ENCODE measurements at places on chromosomes 1 and 21.

- peak; percentile 9 for DNase-seq
Measured at GRCh38 chr1:45266151-45266801, 59.9 kb upstream of the ZSWIM5 start.

DNA sequence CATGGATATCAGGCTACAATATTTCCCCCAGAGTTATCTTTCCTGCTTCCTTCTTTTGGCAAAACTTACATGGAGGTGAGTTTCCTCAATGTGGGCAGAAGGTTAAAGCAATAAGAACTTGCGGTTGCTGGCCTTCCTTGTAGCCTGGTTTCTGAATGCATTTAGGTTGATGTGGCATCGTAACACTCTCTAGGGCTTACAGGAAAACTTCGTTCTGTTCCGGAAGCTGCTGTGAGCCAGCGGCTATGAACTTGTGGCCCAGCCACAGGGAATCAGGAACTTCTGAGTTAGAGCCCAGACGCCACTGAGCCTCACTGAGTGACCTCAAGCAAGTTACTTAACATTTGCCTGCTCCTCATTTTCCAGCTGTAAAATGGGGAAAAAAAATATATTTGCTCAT, 623.4 kb upstream of the ADAMTS5 start:
- no peak for DNase-seq

DNA sequence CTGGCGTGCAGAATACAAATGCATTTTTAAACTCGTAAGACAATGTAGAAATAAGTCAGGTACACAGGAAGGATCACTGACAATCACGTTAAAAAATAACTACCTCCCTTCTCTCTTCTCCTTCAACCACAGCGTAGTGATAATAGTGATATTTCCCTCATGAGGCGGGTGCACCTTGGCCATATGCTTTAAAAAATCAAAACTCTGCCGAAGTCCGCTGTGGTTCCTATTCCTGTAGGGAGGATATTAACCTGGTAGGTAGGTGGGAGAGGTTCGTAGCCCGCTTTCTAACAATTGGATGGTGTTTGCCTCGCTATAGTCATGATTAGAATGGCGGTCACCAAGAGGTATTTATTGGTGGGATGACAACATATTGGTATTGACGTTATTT, 732 bp downstream of the GREM2 start:
- DNase-seq = no peak

DNA sequence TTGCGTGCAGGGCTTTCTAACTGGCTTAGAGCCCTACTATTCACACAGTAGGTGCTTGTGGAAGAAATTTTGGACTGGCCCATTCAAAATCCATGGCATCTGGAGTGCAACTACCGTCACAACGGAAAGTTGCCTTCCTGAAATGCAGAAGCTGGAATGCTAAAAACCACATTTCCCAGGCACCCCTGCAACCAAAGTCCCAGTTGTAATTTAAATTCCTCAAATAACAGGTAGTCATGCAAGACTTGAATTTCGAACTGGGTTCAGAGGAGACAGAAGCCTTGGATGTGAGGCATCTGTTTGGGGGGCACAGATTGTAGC, 186.7 kb downstream of the TOMM20 start:
- DNase-seq = no peak

- DNase-seq = peak; percentile 42
Measured at GRCh38 chr1:36108314-36108713, 16.7 kb downstream of the COL8A2 start.

DNA sequence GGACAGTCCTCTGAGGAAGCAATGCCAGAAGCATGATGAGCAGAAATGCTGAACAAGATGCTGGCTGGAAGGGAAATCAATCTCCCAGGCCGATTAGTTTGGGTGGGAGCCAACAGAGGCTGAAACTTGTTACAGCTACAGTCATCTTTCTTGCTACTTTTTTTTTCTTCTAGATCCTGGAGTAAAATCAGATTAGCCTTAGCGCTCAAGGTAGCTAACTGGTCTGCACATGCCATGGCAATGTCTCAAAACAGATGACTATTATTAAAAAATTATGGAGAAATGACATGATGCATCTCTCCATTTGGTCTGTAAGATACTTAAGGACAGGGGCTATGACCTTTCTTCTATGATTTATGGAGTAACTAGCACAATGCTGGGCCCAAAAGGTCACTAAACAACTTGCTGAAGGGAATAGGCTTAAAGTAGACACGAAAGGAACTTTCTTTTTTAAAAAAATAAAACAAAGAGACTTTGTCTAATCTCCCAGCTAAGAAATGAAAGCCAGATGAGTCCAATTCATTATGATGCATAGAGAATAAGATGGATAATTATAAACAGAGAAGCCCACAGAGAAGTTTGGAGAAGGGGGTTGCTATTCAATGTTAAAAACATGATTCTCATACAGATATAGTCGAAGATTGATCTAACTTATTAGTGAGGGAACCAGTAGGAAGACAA, 42.5 kb downstream of the UTP25 start:
- DNase-seq = peak; percentile 78

DNA sequence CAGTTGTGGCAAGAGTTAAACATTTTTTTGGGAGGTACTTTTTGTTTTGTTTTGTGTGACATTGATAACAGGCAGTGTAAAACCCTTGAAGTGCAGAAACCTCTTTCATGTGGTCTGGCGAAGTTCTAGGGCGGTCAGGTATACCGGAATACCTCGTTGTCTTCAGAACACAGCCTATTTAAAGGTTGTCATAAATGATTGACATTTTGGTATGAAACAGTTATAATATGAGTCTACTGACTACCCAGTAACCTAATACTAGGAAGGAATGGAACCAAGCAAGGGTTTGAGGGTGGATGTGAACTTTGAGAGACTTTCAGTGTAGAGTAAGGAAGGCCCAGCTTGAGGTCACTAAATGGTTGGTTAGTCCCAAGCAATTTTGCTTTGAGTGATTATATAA, 40.5 kb downstream of the PATJ start:
- no peak for DNase-seq

- no peak for DNase-seq
Measured at GRCh38 chr21:25640202-25640942, 1.3 kb downstream of the JAM2 start.

GRCh38 chr1:45787905-45788304, 15.5 kb upstream of the MAST2 start:
- DNase-seq = no peak

DNA sequence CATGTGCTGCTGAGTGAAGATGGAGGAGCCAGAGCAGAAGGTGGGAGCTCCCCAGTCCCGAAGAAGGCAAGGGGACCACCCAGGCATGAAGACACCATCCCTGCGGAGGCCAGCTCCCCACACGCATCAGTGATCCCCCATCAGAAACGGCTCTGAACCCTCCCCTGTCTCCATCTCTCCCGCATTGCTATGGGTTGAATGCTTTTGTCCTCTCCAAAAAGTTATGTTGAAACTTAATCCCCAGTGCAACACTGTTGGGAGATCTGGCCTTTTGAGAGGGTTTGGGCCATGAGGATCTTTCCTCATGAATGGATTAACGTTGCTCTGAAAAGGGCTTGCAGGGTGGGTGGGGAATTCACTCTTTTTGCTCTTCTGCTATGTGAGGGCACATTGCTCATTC, 147.6 kb downstream of the AJAP1 start:
- DNase-seq = no peak

DNA sequence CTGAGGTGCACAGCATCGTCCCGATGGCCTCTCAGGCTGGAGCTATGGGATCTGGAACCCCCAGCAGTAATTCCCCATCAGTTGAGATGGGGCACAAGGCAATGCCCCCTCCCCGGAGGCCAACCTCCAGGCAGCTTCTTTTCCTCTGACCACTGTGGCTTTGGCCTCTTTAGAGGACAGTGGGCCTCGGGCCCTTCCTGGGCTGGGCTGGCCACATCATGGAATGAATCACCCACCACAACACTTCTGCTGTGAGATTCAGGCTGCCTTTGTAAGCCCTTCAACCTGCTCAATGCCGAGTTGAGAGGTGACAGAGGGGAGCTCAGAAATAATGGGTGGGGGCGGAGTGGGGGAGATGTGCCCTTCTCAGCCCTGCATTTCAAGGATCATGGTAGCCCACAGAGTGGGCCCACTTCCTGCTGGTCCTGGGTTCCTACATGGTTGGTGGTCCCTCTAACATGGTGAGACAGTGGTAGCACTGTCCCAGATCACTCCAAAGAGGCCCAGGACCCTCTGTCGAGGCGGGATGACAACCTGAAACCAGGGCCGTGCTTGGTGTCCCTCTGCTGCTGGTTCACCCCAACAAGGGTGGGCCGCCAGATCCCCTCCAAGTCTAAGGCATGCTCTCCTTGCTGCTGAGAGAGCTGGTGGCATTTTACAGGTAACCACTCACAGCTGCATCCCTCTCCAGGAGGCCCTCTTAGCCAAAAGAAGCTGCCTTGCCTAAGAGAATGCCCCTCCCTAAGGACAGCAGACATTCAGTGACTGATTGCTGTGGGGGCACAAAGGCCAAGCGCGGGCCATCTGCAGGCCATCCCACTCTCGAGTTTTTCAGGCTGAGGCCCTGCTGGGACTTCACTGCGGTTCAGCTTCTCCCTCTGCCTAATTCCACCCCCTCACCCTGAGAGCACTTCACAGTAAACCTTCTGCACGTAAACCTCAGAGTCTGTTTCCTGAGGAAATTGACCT, 29.7 kb upstream of the EVA1B start:
- DNase-seq = no peak

- no peak for DNase-seq
Measured at GRCh38 chr1:226428791-226429461, 21.0 kb upstream of the PARP1 start.

DNA sequence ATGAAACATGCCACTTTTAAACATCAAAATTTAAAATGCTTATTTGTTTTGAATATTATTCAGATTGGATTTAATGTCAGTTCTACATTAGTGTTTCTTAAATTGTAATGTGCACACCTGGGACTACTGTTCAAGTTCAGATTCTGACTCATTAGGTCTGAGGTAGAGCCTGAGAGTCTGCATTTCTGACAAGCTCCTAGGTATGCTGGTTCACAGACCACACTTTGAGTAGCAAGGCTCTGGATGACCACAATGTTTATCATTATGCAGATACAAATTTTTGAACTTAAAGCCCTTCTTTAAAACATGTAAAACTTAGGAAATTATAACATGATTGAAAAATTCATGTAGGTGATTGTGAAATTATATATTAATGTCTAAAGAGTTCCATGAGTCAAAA, 40.2 kb downstream of the TTLL7 start:
- no peak for DNase-seq

DNA sequence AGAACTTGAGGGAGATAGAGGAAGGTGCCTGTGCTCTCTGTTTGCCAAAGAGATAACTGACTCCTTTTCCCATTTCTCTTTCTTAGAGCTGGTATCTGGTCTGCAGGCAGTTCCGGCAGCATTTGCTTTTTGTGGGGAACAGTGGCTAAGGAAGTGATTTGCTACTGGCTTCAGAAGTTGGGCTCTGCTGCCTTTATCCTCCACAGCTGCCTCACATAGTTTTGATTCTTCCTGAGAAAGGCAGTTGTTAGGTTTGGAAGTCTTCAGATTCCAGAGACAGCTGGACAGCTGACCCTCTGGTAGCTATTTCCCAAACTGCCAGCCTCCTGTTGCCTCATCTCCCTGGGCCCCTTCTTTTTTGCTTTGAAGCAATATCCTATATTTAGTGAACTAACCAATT, 62.6 kb upstream of the MACF1 start:
- DNase-seq = no peak

- DNase-seq = no peak
Measured at GRCh38 chr21:15687208-15687607, 42.6 kb upstream of the USP25 start.

GRCh38 chr21:20875742-20876141, 122.5 kb upstream of the NCAM2 start:
- DNase-seq = no peak

Measured in fibroblast of skin of left quadriceps (primary cell).